Right atrium auricular region (tissue), 2 donors: ENCODE measurements at places on chromosomes 1 and 21. TPM values are rescaled to one million over a fixed set of nuclear protein-coding genes. Genes with fewer than 3 reads are reported as not detected.

DNA sequence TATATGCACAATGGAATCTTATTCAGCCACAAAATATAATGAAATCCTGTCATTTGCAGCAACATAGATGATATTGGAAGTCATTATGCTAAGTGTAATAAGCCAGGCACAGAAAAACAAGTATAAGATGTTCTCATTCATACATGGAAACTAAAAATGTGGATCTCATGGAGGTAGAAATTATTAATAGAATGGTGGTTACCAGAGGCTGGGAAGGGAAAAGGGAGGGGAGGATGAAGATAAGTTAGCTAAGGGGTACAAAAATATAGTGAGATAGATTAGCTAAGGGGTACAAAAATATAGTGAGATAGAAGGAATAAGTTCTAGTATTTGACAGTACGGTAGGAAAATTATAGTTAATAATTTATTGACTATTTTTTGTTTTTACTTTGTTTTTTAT lies 27.9 kb downstream of the LIN9 start:
- H3K36me3 ChIP-seq = no peaks in the 10 kb centered on the region
- H3K4me3 ChIP-seq = no peak overlapping the region
- no peak for DNase-seq
- H3K27me3 ChIP-seq = no peaks in the 10 kb centered on the region
- H3K27ac ChIP-seq = no peak overlapping the region
- H3K4me1 ChIP-seq = no peaks in the 10 kb centered on the region

Gene PLA2G2A
- 1,320 TPM for total RNA-seq

Gene GJA5
- total RNA-seq = 126 TPM

DNA sequence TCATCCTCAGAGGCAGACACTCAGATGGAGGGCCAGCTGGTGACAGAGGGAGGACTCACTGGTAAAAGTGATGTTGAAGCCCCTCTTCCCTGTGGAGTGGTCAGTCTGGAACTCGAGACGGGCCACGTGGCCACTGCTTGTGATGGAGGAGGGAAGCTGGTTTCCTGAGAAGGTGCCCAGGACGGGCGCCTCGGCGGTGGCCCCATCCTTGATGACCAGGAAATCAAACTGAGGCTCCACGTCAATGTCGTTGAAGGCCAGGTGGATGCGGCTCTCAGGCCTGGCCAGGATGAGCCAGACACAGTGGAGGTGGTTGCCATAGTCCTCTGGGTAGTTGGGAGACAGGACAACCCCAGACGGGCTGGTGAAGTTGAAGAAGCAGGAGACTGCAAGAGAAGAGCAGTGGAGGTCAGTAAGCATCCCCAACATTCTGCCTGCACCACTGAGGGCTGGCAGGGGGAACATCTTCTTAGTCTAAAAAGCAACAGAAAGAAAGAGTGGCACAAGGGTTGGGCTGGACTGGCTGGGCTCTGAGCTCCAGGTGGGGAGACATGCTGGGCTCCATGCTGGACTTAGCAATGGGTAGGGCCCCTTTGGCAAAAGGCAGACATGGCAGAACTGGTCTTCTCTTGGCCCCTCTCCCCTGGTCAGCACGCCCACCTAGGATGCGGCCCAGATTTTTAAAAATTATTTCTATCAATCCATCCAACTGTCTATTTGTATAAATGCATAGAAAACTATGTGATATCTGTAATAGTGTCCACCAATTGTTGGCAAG lies 120.5 kb upstream of the HMGB4 start:
- no peaks in the 10 kb centered on the region for H3K36me3 ChIP-seq
- no peak overlapping the region for H3K4me3 ChIP-seq
- H3K27ac ChIP-seq = no peak overlapping the region
- no peaks in the 10 kb centered on the region for H3K4me1 ChIP-seq

Gene OR2G6
- not detected for total RNA-seq

- H3K27me3 ChIP-seq = no peaks in the 10 kb centered on the region
- H3K4me3 ChIP-seq = no peak overlapping the region
- no peak for DNase-seq
- H3K36me3 ChIP-seq = no peaks in the 10 kb centered on the region
- no peak overlapping the region for H3K27ac ChIP-seq
- no peaks in the 10 kb centered on the region for H3K4me1 ChIP-seq
Observed at GRCh38 chr1:226215239-226215638, 8.2 kb upstream of the MIXL1 start.

Gene MPL
- total RNA-seq = not detected

- no peaks in the 10 kb centered on the region for H3K4me1 ChIP-seq
- peaks cover 9% of the 10 kb centered on the region for H3K27me3 ChIP-seq
- H3K36me3 ChIP-seq = no peaks in the 10 kb centered on the region
- H3K4me3 ChIP-seq = no peak overlapping the region
- no peak for DNase-seq
- no peak overlapping the region for H3K27ac ChIP-seq
Observed at GRCh38 chr1:205572421-205572820, 59.4 kb downstream of the ELK4 start.

GRCh38 chr1:13812456-13813397 lies 112.7 kb downstream of the PRDM2 start:
- DNase-seq = no peak
- H3K27ac ChIP-seq = no peak overlapping the region
- H3K4me3 ChIP-seq = no peak overlapping the region

Gene STYXL2
- 60.2 TPM for total RNA-seq

DNA sequence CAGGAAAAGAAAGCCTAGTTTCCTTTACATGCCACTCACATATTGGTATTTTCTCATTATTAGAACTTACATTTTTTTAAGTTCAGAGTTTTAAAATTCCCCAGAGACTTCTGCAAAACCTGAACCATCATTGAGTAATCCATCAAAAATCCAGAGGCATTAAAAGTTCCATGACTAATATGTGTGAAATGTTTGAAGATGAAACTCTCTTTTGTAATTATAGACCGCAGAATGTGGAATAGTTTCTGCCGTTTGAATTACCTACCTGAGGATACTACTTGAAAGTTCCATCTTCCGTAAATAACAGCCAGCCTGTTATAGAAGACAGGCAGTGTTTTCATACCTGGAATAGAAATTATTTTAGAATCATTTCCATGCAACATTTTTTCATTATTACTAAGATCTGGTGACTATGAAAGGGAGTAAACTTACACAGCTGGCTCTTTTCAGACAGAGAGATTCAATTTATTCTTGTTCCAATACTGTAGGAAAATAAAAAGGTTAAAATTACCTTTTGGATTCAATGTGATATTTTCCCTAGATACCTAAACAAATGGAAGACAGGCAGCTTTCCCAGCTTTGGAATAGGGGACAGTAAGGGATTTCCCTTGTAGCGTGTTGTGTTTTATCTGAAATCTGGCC lies 131.4 kb downstream of the ST6GALNAC5 start:
- H3K36me3 ChIP-seq = no peaks in the 10 kb centered on the region
- no peak for DNase-seq
- H3K27me3 ChIP-seq = no peaks in the 10 kb centered on the region
- no peak overlapping the region for H3K4me3 ChIP-seq
- no peaks in the 10 kb centered on the region for H3K4me1 ChIP-seq

- H3K4me1 ChIP-seq = no peaks in the 10 kb centered on the region
- no peaks in the 10 kb centered on the region for H3K27me3 ChIP-seq
- H3K4me3 ChIP-seq = peak overlapping the region; percentile 56
Observed at GRCh38 chr1:227887697-227888403, 59.9 kb downstream of the WNT9A start.

Gene TMEM61
- total RNA-seq = not detected
